H4 (cell line): ENCODE measurements at places on chromosomes 7 and 10. TPM values are rescaled to one million over a fixed set of nuclear protein-coding genes. Genes with fewer than 3 reads are reported as not detected.
A peak's percentile ranks its signal among the peaks of the same experiment; 100 is the strongest.

NODAL gene
- total RNA-seq, result not detected in 2 replicates

SLC4A2 gene
- 61.6 and 82.9 TPM in 2 replicates for total RNA-seq

SUN1 gene
- total RNA-seq, result 157 and 180 TPM in 2 replicates

- DNase-seq, result no peak
These were observed 2.4 kb downstream of the CH25H start for GRCh38 chr10:89204621-89205185.

DNA sequence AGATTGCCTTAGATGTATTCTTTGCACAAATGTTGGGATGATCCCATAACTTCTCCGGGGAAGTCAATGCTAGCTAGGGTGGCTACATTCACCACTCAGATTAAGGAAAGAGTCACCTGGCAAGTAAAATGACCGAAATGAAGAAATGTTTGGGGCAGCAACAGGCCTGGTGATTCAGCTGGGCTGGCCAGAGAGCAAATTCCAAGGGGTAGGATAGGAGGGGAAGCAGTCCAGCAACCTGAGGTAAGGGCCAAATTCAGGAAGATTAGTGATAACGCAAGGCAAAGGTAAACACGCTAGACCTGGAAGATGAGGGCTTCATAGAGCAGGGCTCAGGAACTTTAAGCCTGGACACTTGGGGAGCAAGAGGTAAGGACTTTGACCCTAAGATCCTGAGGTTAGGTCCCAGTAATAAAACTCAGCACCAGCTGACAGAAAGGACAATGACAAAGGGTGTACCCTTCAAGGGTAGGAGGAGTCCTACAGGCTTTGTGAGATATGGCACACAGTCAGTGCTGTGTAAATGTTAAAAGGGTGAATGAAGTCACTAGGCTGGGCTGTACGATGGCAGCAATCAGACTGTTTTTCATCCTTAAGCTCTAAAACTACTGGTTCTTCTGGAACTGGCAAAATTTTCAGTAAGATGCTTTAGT lies 22.7 kb upstream of the SMNDC1 start:
- no peak for DNase-seq

DNA sequence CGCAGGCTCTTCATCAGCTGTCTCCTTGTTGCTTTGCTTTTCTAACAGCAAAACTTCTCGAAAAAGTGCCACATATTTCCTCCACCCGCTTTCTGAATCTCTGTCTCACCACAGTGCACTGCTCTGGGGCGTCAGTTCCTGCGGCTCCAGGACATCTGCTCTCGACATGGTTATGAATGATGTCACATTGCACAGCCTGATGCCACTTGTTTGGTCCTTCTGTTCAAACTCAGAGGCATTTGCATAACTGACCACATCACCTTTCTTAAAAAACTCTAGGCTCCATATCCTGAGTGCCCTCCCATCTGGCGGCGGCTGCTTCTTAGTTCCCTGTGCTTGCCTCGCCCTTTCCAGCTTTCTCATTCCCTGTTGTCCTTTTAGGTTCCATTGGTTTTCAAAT lies 469.3 kb upstream of the COBL start:
- no peak for DNase-seq

GNAT3 gene
- 0.08 TPM in 1 of 2 replicates, not detected in the other for total RNA-seq

DNA sequence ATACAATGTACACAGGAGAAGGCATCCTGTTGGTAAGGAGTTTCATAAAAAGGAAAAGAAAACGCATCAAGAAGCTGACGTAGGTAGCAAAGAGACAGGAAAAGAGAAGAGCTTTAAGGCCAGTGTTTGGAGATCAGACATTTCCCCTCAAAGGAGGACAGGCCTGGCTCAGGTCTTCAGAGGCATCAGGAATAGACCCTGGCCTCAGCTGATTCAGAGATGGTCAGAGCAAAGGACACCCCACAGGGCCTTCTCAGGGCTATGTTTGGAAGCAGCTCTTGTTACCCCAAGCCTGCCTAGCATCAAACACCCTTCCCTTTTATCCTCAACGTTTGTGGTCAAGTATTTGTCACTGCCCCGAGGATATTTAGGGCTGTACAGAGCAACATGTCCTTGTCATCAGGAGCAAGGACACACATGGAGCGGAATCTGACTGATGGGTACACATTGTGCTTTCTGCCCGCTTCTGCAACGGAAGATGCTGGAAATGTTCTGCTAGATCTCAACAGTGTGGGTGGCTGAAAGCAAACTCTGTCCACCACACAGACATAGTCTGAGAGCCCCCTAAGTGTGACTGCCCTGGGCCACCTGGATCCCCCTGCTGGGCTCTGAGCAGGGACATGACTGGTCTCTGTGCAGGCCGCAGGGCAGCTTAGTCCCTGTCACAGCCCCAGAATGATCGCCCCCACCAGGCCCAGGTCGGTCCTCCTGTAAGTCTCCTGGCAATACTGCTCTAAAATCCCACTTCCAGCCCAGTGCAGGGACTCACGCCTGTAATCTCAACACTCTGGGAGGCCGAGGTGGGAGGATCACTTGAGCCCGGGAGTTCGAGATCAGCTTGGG lies 1.0 kb upstream of the ZDHHC4 start:
- no peak for DNase-seq

GIMAP7 gene
- total RNA-seq, result not detected in 2 replicates

CDHR3 gene
- total RNA-seq, result 0.58 and 1.7 TPM in 2 replicates

DNA sequence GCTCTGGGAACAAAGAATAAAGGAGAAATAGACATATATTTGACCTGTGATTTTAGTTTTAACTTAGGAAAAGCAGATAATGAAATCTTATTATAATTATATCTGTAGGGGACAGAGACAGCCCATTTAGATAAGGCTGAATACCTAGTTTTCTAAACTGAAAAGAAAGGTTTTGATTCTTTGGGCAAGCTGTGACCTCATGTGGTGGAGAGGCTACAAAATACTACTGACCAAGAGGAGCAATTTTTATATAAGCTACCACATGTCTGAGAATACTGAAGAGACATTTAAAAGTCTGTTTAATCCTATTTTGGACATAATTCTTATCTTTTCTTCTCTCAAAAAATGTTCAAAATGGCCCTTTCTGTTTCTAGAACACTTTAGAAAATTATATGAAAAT lies 271.0 kb downstream of the MTERF1 start:
- no peak for DNase-seq

GPR26 gene
- total RNA-seq, result not detected in 2 replicates

DNA sequence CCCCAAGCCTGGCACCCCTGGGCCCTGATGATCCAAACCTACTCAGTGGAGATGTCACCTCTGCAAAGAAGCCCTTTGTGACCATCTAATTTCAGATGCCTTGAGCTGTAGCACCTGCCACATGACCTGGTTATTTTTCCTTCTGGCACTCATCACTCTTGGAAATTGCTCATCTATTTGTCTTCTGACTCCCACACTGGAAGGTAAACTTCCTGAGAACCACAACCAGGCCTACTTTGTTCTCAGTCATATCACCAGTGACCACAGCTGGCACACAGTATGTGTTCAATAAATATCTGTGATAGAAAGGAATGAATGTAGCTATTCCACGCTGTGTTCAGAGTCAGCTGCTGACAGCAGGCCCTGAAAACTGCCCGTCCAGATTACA lies 97.1 kb downstream of the SH3PXD2A start:
- no peak for DNase-seq

TBXAS1 gene
- 14.5 and 16.8 TPM in 2 replicates for total RNA-seq

DNA sequence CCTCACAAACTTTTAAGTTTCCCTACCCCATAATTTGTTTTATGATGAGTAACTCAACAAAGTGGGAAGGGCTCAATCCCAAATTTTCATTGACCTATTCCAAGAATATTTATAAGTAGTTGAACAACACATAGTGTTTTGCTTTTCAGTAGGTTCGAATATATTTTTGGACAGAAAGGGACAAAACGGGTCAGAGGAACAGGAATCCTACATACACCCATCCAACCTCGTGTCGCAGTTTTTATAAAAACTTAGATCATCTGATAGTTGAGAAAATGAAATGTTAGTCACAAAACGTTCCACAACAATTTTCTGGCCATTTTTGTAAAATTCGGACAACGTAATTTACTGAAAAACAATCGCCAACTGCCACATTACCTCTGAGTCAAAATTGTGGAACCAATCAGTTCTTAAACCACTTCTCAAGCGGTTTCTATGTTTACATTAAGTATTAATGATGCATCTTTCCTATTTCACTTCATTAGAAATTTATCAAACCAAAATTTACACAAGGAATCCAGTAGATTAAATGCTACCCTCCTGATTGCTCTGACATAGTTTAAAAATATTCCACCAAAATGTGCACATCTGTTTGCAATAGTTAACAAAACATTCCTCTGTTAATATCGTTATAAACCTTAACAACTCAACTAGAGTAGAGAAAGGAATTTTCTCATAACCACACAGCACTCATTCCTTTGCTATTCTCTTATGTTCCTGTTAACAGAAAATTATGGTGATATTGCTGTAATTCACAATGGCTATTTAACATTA lies 6.3 kb downstream of the WNT16 start:
- no peak for DNase-seq

DNA sequence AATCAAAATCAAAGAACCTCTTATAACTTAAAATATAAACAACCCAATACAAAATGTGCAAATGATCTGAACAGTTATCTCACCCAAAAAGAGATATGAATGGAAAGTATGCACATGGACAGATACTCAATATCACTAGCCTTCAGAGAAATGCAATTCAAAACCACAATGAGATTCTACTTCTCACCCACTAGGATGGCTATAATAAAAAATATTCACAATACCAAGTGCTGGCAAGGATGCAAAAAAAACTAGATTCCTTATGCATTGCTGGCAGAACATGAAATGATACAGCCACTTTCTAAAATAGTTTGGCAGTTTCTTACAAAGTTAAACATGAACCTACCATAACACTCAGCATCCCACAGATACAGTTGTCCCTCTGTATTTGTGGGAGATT lies 130.1 kb upstream of the LRRN3 start:
- no peak for DNase-seq

PGAM2 gene
- total RNA-seq, result not detected in 2 replicates

CALY gene
- total RNA-seq, result not detected in 2 replicates

- DNase-seq, result no peak
These were observed 1.9 kb downstream of the SYPL1 start for GRCh38 chr7:106110238-106110560.

GRCh38 chr7:123580406-123581161 lies 21.0 kb upstream of the ASB15 start:
- DNase-seq, result peak; percentile 64

DNA sequence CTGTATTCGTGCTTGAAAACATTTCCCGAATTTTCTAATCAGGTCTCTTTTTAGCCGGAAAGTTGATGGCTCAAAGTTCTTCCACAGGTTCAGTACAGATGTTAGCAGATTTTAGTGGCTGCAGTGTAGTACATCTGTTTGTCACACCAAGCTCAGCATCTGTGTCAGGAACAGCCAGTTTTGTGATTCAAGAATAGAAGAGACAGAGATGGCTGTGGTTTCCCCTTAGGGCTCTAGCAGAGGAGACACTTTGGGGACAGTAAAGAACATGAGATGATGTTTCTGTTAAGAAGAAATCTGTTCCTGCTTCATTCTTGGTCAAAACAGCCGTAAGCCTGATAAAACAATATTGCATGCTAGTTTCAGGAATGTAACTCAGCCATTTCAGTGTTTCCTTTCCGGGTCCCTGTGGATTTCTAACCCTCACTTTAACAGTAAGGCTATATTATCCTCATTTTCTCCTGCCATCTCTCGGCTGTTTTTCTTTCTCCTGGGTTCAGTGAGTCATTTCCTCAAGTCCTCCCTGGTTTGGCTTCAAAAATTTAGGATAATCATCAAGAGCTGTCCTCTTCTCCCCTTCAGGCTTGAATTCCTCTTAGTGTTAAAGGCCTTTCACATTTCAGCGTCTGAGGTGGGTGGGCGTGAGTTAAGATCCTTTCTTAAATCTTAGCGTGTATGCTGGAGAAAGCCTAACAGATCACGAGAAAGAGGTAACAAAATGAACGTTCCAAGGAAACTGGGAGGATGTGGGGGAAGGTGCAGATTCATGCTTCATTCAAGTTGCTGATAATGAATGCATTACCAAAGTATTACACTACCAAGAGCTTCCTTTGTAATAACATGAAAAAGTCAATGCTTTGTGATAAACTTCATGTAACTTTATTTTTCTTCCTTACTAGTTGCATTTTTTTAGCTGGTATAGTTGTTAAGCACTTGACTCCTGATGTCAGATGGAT lies 37.1 kb upstream of the BICC1 start:
- peak; percentile 8 for DNase-seq

- no peak for DNase-seq
These were observed 73.5 kb downstream of the ST8SIA6 start for GRCh38 chr10:17380888-17381287.
